ENCODE measurements at places on chromosomes 16 and 17.

DNA sequence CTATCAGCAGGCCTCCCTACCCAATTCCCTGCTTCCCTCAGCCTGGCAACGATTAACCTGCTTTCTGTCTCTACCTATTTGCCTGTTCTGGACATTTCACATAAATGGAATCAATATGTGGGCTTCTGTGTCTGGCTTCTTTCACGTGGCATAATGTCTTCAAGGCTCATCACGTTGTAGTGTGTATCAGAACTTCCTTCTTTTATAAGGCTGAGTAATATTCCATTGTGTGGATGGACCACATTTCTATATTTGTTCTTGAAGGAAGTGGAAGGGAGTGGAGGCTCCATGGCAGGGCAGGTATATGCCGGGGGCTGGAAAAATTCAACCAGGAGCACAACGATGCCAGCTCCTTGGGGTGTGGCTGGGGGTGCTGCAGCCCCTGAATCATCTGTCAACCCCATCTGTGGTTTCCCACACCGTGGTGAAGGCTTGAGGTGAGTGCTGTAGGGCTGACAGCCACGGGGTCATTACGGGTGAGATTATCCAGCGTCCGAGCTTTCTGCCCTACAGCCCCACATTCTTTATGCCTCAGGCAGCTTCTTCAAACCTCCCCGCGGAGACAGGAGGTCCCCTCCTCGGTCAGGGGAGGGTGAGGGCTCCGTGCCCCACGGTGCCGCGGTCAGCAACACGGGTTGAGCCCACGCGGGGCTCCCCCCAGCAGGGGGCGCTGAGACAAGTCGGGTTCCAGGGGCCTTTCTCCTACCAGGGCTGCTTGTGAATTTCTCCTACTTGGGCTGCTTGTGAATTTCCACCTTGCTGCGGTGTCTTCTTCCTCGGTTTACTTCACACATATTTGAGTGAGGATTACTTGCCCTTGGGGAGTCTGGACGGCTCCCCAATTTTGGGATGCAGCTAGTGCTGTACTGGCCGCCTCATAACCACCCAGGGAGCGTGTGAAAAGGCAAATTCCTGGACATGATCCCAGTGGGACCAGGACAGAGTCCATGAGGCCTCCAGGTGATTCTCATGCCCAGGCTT lies 18.3 kb upstream of the WFIKKN2 start:
- no peak for DNase-seq

DNA sequence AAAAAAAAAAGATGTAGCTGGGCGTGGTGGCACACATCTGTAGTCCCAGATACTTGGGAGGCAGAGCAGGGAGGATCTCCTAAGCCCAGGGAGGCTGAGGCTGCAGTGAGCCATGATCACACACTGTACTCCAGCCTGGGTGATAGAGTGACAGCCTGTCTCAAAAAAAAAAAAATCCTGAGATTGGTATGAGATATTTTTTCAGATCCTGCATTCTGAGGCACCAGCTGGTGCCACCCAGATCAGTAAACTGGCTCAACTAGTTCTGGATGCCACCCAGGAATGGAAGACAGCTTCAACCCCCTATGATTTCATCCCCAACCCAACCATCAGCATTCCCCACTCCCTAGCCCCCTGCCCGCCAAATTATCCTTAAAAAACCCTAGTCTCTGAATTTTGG lies 7.1 kb upstream of the GJC1 start:
- no peak for DNase-seq

- no peak for DNase-seq
These were observed 2.9 kb downstream of the KRT39 start for GRCh38 chr17:40963838-40964237.

DNA sequence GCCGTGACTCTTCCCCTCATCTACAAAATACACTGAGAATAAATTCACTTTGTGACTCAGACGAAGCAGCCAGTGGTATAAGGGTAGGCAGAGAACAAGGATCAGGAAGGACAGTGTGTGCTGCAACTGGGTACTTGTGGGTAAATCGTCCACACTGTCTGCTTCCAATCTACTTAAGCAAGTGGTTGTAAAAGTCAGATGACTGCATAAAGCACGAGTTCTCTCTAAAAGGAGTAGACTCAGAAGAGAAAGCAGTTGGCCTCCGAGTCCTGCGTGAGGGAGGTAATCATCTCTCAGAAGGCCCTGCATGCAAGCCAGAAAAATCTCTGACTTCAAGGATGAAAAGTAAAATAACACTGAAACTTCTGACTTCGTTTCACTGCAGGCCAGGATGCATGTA lies 43.1 kb downstream of the ANKFY1 start:
- no peak for DNase-seq

Measured in NCI-H2107 (cell line).